ENCODE measurements at places on chromosomes 2 and 18.

DNA sequence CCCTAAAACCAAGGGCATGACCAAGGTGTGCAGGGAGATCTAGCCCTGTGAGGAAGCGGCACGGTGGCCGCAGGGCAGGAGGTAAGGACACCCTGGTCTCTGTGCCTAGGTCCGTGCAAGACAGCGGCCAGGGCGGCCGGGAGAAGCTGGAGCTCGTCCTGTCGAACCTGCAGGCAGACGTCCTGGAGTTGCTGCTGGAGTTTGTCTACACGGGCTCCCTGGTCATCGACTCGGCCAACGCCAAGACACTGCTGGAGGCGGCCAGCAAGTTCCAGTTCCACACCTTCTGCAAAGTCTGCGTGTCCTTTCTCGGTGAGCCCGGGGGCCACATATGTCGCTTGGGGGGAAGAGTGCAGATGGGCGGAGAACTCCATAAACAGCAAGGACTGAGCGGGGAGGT, 235.4 kb downstream of the ATAD2B start:
- no peak for DNase-seq

- DNase-seq = no peak
Measured at GRCh38 chr18:13745696-13746095, 19.2 kb downstream of the RNMT start.

GRCh38 chr2:128380961-128381938, 62.6 kb upstream of the HS6ST1 start:
- no peak for DNase-seq

DNA sequence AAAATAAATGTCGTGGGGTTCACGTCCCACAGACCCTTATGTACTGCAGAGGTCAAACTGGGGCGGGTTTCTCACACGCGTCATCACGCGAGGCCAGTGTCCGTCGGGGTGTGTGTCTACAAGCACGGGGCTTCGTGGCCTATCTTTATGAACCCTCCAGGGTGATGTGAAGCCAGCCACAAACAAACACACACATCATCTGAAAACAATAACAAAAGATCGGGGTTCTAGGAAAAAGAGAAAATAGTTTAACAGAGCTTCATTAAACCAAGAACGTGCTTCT, 23.3 kb downstream of the LDLRAD4 start:
- no peak for DNase-seq
